ENCODE measurements at places on chromosomes 16 and 17.

- DNase-seq, result no peak
Measured at GRCh38 chr17:21036361-21036881, 6.4 kb downstream of the USP22 start.

- DNase-seq, result no peak
Measured at GRCh38 chr17:49572806-49573420, 2.8 kb upstream of the NXPH3 start.

DNA sequence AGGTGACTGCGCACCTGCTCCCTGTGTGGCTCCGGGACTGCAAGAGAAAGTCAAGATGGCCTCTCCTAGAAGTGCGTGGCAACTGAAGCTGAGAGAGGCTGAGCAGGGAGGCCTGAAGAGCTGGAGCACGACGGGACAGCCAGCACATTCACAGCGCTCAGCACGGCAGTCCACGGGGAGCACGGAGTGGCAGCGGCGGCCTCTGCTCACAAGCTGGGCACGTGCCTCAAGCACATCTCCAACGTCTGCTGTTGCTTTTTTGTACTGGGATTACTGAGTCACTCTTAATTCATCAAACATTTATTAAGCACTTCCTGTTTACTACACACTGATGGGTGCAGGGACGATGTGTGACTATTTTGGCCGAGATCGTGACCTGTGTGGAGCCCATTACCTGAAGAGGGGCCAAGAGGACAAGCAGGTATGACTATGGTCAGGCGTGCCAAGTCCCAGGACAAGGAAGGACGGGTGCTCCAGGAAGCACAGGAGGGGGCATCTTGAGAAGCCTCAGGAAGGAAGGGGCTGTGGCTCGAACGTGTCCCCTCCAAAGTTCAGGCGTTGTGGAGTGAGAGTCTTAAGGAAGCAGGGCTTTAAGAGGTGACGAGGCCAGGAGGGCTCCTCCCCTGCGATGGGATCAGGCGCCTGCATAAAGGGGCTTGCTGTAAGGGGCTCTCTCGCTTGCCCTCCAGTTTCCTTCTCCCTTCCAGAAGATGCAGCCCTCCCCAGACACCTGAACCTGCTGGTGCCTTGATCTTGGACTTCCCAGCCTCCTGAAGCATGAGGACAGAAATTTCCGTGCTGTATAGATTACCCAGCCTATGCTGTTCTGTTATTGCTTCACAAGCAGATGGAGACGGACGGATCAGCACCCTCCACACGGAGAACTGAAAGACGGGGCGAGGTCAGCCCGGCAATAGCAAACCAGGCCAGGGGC is 105.8 kb downstream of the ADCY9 start:
- DNase-seq, result no peak

GRCh38 chr16:68335175-68335574 is 24.4 kb downstream of the PRMT7 start:
- no peak for DNase-seq

DNA sequence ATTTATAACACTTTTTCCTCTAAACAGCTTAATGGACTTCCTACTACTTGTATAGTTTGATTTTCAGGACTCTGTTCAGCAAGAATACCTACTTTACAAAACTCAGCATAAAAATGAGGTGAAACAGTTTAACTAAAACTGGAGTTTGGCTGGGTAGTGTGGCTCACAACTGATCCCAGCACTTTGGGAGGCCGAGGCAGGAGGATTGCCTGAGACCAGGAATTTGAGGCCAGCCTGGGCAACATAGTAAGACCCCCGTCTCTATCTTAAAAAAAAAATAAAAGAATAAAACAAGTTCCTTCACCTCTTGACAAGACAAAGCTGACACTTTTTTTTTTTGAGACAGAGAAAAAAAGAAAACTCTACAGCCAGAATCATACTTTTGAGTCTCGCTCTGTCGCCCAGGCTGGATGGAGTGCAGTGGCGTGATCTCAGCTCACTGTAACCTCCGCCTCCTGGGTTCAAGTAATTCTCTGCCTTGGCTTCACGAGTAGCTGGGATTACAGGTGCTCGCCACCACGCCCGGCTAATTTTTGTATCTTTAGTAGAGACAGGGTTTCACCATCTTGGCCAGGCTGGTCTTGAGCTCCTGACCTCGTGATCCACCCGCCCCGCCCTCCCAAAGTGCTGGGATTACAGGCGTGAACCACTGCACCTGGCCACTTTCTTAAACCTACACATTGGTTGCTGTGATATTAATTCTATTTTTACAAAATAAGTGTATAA is 2.6 kb downstream of the PDF start:
- DNase-seq, result no peak

GRCh38 chr16:87183647-87184046 is 133.5 kb downstream of the C16orf95 start:
- no peak for DNase-seq

DNA sequence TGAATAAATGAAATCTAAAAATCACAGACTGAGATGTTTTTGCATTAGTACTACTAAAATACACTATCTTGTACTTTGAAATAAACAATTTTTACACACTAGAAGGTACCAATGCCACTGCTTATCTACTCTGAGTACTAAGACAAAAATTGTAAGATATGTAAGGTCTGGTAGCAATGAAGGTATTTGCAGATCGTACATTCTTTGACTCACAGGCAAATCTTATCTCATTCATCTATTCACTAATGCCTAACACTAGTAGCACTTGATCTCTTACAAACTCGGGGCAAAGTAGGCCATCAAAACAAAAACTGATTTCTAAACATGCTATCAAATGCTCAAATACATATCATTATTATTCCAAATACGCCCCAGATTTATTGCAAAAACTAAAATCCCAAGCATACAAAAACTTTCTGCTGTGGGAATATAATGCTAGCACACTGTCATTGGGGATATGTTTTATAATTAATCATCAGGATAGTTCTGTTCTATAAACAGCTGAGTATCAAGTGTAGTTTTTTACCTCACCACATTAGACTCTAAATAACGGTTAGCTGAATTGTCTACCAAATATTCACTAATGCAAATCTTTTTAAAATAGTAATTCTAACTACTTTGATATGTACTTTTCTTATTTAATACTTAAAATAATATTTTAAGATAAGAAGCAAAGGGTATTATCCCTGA is 68.0 kb downstream of the MED13 start:
- DNase-seq, result no peak

DNA sequence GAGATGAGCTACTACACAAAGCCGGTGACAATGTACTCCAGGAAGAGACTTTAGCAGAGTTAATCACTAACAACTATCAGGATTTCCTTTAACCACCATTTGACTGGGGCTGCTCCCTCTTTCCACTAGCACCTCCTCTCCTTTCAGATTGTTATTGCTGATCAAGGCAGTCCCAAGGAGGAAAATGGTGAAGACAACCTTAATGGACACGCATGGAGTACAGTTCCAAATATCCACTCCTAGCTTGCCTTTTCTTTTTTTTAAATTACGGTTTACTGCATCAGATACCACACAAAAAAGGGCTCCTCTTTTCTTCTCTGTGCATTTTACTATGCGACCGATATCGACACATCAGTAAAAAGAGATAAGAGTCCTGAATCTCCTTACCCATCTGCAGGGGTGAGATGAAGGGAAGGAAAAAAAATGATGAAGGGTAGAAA is 30.9 kb downstream of the FAM222B start:
- no peak for DNase-seq

DNA sequence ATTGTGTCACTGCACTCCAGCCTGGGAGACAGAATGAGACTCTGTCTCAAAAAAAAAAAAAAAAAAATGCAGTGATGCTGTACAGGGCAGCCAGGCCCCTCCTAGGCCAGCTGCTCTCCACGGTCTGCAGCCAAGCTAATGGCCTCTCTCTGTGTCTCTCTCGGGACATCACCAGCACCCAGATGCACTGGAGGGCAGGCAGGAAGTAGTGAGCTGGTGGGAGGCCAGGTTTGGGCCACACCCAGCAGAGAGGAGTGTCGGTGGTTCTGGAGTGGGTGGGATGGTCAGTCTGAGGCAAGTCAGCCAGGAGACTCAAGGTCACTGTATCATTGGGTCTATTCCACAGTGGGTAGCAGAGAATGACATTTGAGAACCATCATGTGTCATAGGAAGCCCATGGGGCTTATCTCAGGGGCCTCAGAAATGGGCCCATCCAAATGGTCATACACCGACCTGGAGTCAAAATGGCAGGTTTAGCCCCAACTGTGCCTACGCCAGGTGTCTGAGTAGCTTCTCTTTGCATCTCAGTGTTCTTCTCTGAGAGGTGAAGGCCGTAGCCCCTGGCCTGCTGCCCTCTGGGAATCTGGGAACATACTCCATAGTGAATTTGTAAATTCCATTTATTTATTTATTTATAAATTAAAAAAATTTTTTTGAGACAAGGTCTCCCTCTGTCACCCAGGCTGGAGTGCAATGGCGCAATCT is 22.7 kb downstream of the WNT9B start:
- DNase-seq, result no peak

- no peak for DNase-seq
Measured at GRCh38 chr17:50739098-50739497, 19.7 kb downstream of the LUC7L3 start.

GRCh38 chr16:10618710-10619209 is 38.4 kb upstream of the EMP2 start:
- DNase-seq, result no peak

DNA sequence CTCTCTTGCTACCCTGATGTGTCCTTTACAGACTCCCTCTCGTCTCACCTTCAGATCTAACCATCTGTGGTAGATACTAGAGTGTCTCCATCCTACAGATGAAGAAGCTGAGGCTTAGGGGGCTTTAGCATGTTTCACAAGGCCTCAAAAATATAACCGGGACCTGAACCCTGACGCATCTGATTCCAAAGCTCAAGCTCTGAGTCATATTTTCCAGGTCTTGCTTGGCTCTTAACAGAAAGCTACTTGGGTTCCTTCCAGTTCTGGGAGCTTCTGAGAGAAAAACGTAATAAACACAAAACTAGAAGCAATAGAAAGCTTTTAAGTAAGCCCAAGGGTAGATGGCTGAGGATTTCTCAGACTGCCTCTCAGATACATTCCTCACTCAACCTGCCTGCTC is 224.3 kb upstream of the EEF2KMT start:
- no peak for DNase-seq

DNA sequence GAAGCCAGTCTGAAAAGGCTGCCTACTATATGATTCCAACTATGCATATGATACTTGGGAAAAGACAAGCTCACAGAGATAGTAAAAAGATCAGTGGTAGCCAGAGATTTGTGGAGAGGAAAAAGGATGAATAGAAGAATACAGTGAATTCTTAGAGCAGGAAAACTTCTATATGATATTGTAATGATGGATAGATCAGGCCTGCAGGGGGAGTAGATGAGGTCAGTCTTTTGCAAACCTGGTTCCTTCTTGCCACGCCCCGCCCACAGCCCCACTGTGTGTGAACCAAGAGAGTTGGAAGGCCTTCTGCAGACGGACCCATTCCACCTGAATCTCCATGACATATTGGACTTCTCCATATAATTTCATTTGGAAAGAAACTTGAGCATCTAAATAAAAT is 761 bp upstream of the CCL8 start:
- no peak for DNase-seq

- DNase-seq, result no peak
Measured at GRCh38 chr17:38958326-38958725, 8.9 kb downstream of the FBXO47 start.

GRCh38 chr16:9062301-9062700 is 29.1 kb upstream of the HAPSTR1 start:
- no peak for DNase-seq

- DNase-seq, result no peak
Measured at GRCh38 chr16:28977703-28978662, 3.4 kb downstream of the SPNS1 start.

DNA sequence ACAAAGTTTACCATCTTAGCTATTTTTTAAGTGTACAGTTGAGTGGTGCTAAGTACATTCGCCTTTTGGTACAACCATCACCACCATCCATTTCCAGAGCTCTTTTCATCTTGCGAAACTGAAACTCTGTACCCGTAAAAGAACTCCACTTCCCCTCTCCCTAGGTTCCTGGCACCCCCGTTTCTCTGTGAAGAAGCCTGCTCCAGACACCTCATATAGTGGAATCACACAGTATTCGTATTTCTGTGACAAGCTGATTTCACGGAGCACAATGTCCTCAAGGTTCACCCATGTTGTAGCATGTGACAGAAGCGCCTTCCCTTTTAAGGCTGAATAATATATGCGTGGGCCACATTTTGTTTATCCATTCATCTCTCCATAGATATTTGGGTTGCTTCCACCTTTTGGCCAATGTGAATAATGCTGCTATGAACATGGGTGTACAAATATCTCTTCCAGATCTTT is 54.2 kb upstream of the MAP3K14 start:
- no peak for DNase-seq
